ENCODE measurements at places on chromosomes 16 and 17.

- no peak for DNase-seq
Measured at GRCh38 chr17:42135664-42136653, 13.4 kb downstream of the HSPB9 start.

- no peak for DNase-seq
Measured at GRCh38 chr17:66423056-66423955, 120.9 kb downstream of the PRKCA start.

DNA sequence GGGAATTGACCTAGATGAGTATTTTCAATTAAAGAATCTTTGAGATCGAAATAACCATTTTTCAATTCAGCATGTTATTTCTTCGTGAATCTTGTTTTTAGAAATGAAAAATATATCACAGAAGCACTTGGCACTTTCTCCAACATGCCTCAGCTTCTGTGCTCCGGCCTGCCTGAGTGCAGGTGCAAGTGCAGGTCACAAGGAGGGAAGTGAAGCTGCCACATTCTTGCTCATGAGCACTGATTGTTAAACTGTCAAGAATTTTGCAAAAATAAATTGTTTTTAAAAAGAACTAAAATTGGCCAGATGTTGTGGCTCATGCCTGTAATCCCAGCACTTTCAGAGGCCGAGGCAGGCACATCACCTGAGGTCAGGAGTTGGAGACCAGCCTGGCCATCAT is 38.3 kb upstream of the SKAP1 start:
- DNase-seq: no peak

GRCh38 chr17:78176548-78177025 is 8.2 kb downstream of the SYNGR2 start:
- DNase-seq: no peak

- DNase-seq: no peak
Measured at GRCh38 chr16:31529108-31529936, 1.6 kb downstream of the AHSP start.

- DNase-seq: no peak
Measured at GRCh38 chr17:17700251-17700969, 19.2 kb downstream of the RAI1 start.

DNA sequence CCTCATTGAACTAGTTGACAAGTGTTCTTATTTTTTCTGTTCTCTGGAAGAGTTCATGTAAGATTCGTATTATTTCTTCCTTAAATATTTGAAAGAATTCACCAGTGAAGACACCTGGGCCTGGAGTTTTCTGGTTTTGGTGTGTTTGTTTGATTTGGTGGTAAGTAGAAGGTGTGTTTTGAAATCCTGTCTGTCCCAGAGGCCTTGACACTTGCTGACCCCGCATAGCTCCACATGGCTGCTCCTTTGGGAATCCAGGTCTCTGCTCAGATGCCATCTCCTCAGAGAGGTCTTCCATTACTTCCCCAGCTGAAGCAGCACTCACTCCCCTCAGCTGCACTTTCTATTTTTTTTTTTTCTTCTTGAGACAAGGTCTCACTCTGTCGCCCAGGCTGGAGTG is 5.7 kb upstream of the NUP93 start:
- no peak for DNase-seq

GRCh38 chr17:6556121-6557039 is at the start of gene PITPNM3:
PITPNM3 (minus strand) TSS chr17:6556555; CDS start chr17:6556406, 149 bp downstream.
- DNase-seq: no peak

- DNase-seq: no peak
Measured at GRCh38 chr17:55157165-55157564, 107.6 kb upstream of the HLF start.

GRCh38 chr16:58222532-58223316 is 24.8 kb upstream of the CSNK2A2 start:
- DNase-seq: no peak

GRCh38 chr17:80381416-80381923 is 33.5 kb upstream of the ENDOV start:
- DNase-seq: no peak

GRCh38 chr17:78408476-78409050 is 30.1 kb downstream of the PGS1 start:
- DNase-seq: no peak

- DNase-seq: no peak
Measured at GRCh38 chr16:17246268-17246885, 224.4 kb downstream of the XYLT1 start.

DNA sequence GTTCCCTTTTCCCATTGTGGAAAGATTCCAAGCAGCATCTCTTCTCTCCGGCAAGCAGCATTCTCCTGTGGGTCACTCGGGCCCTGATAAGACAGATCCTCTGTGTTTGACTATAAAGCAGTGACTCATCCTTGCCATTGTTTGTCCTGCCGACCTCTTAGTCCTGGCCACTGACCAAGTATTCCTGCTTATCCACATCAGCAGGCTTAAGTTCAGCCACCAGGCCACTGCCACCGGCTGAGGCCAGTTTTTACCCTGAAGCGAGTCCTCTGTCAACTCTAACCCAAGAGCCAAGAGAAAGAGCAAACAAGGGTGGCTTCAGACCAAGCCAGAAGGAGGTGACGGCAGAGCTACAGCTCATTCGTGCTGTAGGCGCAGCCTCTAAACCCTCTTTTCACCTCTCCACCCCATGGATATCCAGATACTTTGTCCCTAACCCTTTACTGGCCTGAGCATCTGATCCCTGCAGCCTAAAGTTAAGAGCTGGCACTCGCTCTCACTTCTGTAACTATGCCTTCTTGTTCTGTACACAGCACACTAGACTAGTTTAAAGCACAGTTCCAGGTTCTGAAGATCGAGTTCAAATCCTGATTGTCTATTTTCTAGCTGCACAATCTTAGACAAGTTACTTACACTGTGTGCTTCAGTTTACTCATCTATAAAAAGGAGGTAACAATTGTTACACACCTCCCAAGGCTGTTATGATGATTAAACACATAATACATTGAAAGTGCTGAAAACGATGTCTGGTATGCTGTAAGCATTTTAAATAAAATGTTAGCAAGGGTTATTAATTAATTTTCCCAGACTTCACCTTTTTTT is 31.0 kb downstream of the SOX9 start:
- no peak for DNase-seq

DNA sequence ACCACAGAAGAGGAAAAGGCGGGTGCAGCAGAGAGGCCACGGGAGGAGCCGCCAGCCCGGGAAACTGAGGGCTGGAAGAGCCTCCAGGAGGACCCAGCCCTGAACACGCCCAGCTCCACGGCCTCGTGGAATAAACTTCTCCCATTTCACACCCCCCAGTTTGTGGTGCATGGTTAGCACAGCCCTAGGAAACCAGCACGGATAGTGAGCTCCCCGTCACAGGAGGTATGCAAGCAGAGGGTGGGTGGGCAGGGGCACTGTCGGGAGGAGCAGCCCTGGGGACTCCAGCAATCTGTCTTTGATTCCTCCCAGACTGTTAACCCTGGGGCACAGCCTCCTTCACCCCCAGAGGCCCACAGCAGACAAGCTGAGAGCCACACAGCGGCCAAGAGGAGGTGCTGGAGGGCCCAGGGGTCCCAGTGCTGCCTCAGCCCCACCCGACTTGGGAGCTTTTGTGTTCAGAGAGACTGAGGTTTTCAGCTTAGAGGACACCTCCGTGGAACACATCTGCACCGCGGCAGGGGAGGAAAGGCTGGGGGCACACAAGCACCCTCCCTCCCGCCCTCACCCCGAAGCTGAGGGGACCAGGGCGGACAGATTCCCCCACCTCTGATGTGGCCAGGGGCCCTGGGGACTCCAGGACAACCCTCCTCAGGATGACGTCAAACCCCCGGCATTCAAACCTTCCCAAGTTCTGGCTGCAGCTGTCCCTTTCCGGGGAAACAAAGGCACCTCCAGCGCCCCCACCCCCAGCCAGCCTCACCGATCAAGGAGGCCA is 1.7 kb upstream of the IL17C start:
- no peak for DNase-seq

DNA sequence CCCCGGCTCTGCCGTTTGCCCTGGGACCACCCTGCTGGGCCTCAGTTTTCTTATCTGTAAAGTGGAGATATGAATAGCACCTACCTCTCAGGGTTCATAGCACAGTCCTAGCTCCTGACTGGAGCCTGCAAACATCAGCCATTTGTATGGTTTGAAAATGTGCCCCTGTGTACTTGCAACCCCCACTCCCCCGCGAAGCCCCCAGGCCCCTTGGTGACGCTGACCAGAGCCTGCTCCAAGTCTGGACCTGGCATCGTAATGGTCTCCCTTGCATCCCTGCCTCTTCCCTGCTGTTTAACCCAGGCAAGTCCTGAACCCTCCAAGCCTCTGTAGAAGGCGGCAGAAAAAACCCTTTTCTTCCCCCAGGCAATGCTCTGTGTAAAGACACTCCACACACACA is 128.0 kb downstream of the IRF8 start:
- DNase-seq: no peak

Measured in fibroblast of the conjunctiva (primary cell).